Glutamatergic neuron (in vitro differentiated cells): ENCODE measurements at places on chromosomes 1 and 21. TPM values are rescaled to one million over a fixed set of nuclear protein-coding genes. Genes with fewer than 3 reads are reported as not detected.

DNA sequence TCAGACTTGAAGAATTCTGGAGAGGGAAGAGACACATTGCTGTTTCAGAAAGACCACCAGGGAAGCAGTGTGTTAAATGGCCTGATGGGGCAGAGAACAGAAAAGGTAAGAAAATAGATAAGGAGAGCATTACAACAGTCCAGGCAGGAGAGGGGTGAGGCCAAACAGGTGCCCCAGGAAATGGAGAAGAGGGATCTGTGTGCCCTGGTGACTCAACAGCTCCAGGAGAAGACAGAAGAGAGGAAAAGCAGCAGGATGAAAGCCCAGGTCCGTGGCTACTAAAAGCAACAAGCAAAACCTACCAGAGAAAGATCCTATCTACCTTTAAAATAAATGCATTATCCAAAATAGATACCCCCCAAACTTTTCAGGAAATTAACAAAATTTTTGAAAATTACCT, 9.2 kb downstream of the TP53BP2 start:
- no peak for DNase-seq

DNA sequence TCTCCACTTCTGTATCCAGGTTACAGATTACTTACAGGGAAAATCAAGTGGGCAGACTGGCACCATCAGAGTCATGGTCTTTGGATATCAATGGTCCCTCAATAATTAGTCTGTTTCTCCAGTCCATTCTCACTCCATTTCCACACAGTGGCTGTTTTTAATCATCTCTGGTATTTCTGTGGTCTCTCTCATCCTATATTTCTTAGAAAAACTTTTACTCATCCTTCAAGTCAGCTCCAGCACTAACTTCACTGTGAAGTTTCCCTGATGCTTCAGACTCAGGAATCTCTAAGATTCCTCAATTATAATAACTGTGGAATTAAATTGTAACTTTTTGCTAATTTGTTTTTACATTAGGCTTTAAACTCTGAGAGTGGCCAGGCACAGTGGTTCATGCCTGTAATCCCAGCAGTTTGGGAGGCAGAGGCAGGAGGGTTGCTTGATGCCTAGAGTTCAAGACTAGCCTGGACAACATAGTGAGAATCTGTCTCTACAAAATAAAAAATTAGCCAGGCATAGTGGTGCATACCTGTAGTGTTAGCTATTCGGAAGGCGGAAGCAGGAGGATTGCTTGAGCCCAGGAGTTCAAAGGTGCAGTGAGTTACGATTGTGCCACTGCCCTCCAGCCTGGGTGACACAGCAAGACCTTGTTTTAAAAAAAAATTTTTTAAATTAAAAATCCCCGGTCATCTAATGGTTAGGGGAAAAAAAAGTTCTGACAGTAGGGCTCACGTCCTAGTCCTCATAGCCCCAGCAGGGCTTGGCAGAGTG, 10.6 kb downstream of the CD160 start:
- DNase-seq, result no peak

The NTMT2 gene
- not detected for total RNA-seq

The SYPL2 gene
- total RNA-seq, result 0.42 TPM

DNA sequence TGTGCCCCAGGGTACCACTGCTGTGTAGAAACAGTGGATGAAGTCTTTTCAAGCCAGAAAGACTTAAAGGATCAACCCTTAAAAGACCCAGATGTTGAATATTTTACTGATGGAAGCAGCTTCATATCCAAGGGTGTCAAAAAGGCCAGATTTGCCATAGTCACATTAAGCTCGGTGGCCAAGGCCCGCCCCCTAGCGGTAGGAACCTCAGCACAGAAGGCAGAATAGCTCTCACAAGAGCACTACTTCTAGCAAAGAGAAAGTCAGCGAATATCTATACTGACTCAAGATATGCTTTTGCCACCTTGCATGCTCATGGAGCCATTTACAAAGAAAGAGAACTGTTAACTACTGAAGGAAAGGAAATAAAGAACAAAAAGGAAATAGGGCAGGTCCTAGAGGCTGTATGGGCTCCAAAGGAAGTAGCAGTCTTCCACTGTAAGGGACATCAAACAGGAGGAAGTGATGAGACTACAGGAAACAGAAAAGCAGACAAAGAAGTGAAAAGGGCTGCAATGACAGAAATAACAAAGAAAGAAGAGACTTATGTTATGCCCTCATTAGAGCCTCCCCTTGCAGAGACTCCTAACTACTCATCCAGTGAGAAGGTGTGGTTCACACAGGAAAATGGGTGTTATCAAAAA, 90.5 kb downstream of the LIPI start:
- peak; percentile 88 for DNase-seq

DNA sequence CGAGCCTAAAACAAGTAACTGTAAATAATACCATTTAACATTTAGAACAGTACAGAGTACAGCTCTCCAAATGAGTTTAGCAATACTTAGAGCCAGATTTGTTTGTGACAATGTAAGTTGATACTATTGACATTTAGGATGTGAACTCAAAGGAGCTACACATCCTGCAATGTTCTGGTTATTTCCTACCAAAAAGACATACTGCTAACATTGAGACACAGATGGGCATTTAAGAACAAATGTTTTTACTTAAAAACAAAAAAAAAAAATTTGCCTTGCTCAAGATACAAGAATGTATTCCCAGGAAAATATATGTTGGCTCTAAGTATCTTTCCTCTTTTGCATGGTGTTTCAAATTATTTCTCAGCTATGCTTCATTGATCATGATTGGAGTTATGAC, 1464.8 kb upstream of the PRMT6 start:
- no peak for DNase-seq

- DNase-seq, result no peak
Observed at GRCh38 chr21:31837618-31838390, 35.0 kb upstream of the HUNK start.

DNA sequence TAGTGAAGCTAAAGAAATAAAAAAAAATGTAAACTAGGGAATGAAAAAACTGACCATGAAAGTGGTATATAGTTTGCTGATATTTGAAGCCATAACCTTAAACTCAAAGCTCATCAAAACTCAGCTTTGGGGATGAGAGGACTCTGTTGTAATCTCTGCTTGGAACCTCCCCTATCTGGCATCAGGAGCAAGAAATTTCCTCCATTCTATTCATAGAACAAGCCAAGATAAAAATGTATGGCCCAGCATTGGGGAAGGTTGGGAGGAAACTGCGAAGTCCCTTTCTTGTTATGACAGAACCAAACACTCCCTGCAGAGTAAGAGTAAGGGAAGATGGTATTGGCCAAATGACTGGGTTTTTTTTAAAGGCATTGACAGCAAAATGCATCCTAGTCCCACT, 35.6 kb downstream of the MCOLN2 start:
- no peak for DNase-seq

DNA sequence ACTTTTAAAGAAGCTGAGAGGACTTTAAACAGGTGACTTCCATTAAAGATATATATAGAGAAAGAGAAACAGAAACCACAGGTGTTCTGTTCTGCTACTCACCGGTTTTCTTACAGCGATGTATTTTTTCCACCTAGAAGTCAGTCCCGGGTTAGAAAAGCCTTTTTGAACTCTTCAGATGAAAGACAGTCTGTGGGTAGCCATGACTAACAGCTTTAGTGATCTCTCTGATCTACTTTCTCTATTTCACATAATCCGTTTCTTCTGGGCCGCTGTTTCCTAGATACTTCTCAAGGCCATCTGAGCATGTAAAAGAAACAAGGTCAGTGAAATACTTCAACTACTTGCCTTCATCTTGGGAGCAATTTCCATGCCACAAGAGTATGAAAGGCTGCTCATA, 25.1 kb downstream of the WDR64 start:
- DNase-seq, result no peak

DNA sequence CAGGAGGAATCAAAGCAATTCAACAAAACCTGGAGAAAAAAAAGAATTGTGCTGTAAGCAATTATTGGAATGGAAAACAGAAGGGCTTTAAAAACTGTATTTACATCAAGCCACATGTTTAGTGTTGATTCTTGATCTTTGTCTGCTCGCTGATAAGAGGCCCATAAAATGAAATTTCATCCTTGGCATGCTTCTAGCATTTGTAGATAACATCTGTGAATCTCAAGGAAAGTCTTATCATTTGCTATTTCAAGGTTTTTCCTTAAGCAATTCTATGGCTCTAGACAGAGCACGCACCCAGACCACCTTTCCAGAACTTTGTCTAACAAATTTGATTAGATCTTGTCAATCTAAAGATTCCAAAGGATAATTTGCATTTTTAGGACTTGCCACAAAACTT, 181.0 kb upstream of the FGGY start:
- DNase-seq, result no peak

- DNase-seq, result no peak
Observed at GRCh38 chr1:19333587-19334354, 21.6 kb downstream of the SLC66A1 start.

The RHBDL2 gene
- total RNA-seq, result not detected

DNA sequence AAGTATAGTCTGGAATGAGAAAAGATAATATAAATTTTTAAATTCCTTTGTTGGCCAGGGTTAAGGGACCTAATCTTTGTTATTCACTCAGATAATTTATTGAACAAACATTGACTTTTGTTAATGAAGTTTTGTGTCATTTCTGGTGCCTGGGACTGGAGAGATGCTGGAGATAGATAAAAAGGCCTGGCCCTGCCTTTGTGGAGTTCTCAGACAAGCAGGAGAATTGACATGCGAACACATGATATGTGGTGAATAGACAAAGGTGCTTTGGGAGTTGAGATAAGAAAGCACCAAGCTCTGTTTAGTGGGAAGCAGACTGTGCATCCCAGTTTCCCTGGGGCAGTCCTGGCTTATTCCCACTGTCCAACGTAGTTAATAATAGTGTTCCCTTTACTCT, 8.5 kb downstream of the C1orf21 start:
- no peak for DNase-seq

- DNase-seq, result no peak
Observed at GRCh38 chr1:11030865-11031264, 16.2 kb downstream of the MASP2 start.

GRCh38 chr1:96214982-96215381, 506.6 kb upstream of the PTBP2 start:
- no peak for DNase-seq

DNA sequence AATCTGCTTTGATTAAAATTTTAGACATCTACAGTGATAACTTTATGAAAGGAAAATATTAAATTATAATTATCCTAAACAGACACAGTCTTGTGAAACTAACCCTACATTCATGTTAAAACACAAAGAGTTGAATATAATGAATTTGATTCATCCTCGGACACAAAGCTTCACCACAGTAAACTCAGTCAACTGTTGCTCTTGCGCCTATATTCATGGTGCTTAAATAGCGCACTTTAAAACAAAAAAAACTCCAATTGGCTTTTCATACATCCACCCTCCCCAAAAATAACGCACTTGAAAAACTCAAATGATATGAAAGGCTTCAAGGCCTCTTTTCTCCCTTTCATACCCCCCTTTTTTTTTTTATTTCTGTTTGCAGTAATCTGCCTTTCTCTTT, 260.3 kb downstream of the FAF1 start:
- no peak for DNase-seq

DNA sequence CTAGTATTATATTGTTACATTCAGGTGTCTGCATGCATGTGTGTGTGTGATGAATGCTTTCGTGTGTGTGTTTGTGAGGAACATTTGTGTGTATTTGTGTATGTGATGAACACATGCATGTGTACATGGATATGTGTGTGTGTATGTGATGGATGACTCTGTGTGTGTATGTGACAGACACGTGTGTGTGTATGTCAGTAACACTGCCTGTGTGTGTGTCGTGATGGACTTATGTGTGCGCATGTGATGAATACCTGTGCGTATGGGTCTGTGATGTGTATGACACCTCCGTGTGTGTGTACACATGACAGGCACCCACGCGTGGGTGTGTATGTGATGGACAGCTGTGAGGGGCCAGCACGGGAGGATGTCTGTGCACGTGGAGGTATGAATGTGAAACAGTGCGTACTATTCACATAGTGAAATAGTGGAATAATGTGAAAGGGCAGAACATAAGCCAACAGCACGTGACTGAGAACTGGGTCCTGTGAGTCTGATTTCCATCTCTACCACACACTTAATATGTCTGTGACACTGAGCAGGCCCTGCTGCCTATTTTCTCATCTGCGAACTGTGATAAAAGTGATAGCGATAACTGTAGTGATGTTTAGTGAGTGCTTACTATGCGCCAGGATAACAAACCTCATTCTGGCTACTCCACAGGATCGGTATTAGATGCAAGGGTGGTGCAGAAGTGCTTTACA, 41.8 kb upstream of the CSF3R start:
- no peak for DNase-seq

The S100A8 gene
- not detected for total RNA-seq

The THEM5 gene
- not detected for total RNA-seq

DNA sequence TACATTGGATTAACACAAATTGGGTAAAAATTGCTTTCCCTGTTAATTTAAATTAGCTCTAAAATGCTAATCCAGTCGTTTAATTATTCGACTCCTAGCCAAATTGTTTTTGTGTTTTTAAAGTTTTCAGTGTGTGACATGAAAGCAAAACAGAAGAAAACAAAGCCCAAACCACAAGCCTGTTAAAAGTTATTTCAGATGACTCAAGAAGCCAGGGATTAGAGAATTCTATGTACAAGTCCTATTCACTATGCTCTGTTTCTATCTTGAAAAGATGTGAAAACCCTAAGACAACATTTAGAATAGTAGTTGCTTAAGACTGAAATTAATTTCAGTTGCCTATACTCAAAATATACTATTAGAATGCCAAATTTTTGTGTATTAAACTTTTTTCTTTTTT, 294.8 kb upstream of the ADAMTS5 start:
- no peak for DNase-seq

GRCh38 chr1:92125204-92125603, 45.1 kb downstream of the BTBD8 start:
- DNase-seq, result no peak

GRCh38 chr1:11796036-11796828, 9.5 kb downstream of the MTHFR start:
- DNase-seq, result no peak

DNA sequence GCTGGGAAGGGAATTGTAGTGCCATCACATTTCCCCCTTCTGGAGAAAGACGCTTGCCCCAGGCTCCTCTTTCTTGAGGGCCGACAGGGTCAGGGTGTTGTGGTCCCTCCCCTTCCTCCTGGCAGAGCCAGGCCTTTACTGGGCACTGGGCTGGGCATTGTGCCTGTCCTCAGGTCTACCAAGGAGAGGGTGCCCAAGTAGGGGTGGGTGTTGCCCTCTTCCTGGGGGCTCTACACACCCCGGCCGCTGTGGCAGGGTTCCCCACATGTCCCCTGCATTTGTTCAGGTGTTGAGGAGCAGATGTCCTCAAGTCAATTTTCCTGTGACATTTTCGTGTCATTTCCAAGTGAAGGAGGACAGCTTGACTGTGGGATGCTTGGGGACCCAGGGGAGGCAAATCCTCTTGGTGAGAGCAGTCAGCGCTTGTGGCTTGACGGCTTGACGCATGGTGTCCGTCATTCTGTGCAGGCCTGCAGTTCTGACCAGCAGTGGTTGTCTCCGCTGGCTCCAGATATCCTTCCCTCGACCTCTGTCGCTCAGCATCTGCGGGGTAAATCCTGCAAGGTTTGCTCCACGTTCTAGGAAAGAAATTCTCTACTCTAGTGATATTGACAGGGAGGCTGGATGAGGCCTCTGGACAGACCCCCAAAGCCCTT, 181.9 kb upstream of the VAMP3 start:
- no peak for DNase-seq
